ENCODE measurements at places on chromosomes 12 and 14.

GRCh38 chr12:28626504-28626903 is 436.2 kb downstream of the CCDC91 start:
- no peak for DNase-seq

GRCh38 chr14:67650694-67651093 is 23.7 kb downstream of the VTI1B start:
- no peak for DNase-seq

- no peak for DNase-seq
Measured at GRCh38 chr12:124866883-124867400, 3.3 kb upstream of the SCARB1 start.

GRCh38 chr12:107328442-107329133 is 235.2 kb upstream of the CRY1 start:
- no peak for DNase-seq

DNA sequence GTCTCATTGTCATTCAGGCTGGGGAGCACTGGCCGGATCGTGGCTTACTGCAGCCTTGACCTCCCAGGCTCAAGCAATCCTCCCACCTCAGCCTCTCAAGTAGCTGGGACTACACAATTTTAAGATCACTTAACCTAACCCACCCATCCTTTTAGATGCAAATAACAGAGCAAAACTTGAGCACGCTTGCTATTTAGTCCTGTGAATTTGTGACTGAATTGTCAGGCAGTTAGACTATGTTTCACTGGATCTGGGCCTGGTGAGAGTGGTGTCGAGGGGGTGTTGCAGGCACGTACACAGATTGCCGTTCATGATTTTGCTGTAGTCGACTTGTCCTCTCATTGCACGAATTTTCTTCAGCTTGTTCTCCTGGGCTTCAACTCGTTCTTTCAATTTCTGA is 38.2 kb downstream of the ZFYVE21 start:
- DNase-seq: no peak

DNA sequence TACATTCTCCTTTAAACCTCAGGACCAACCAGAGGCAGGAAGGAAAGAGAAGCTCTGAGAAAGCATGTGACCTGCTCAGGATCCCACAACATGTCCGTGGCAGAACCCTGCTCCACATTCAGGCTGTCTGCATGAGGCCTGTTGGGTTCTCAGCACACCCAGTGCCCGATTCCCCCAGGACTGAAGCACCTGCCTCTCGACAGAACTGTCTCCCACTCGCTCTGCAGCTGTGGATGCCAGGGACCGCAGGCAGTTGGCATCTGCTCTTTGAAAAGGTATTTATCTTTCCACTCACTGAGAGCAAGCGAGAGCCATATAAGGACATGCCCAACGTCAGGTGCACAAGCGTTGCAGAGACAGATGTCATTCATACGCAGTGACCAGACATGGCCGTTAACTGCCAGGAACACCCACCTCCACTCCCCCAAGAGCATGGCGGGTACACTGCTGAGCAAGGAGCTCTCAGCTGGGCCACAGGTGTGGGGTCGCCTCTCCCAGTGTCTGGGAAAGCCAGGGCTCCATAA is 18.9 kb downstream of the PITPNM2 start:
- DNase-seq: peak; percentile 16

GRCh38 chr12:14261096-14261495 is 104.4 kb upstream of the ATF7IP start:
- DNase-seq: no peak

- no peak for DNase-seq
Measured at GRCh38 chr12:57893431-57894353, 47.2 kb upstream of the CTDSP2 start.

GRCh38 chr12:103373088-103373523 is 122.7 kb downstream of the C12orf42 start:
- DNase-seq: no peak

GRCh38 chr12:14257303-14257733 is 108.2 kb upstream of the ATF7IP start:
- no peak for DNase-seq

Data from stimulated activated CD4-positive, alpha-beta T cell treated with anti-CD3 and anti-CD28 coated beads, Interleukin-15, amount 100 ng/mL, for 1 hour (primary cell).